ENCODE measurements at places on chromosomes 12 and 14.

DNA sequence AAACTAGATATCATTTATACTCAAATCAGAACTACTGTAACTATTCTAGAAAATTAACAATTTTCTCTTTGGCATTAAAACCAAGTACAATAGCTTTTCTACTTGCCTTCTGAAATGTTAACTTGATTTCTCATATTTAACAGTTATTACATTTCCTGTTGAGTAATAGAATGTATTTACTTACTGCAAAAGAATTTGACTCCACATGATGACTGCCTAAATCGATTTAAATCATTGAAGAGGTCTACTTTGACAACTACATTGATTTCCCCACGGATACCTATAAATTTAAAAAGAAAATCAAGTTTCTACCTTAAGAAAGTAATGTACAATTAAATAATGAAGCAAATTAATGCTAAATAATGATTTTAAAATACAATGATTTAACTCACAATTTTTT is 18.9 kb downstream of the C2CD5 start:
- DNase-seq = no peak

- no peak for DNase-seq
These were observed 64.1 kb downstream of the LRP6 start for GRCh38 chr12:12202747-12203146.

DNA sequence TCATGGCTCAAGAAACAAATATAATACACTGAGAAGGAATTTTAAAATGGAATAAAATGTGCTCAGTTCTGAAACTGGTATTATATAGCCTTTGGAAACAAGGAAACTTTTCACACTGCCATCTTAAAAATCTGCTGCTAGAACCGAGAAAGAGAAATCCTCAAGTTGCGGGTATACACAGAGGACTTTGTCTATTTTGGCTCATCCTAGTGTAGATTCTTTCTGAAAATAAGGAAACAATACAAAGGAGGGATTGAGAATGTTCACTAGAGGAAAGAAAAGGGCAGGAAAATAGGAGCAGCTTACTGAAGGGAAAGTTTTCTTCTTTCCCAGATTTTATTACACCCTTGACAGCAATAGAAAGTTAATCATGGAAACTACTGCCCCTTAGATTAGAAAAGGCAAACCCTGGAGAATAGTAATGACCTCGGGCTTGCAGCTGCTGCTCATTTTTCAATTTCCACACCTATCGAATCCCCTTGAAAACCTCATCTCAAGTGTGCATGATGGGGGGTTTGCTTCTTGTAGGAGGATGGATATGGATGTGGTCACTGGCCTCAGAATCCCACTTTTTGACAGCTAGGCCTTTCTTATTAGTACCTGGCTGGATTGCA is 104.6 kb downstream of the DAAM1 start:
- DNase-seq = no peak

- DNase-seq = no peak
These were observed 197.2 kb upstream of the TMPO start for GRCh38 chr12:98317939-98318899.
